Suppressor macrophage treated with lipopolysaccharide for 1 hour (primary cell): ENCODE measurements at places on chromosomes 1 and 21.

GRCh38 chr1:109617291-109617801 lies 2.1 kb downstream of the GNAT2 start:
- peak; percentile 95 for DNase-seq

DNA sequence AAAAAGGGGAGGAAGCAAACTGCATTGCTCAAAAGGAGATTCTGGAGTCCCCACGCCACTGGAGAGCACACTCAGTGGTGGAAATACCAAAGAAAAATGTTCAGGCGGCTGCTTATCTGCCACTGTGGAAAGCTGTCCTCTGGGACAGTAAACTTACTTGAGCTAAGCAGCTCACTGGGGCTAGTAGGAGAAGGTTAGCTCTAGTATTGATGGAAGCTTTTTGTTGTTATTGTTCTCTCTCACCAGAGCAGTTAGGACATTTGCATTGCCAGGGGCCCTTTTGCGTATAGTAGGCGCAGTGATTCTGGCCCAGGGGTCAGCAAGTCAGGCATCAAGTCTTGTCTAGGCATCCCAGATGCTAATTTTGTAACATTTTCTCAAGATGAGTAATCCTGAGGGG lies 15.6 kb downstream of the BACE2 start:
- DNase-seq = no peak

GRCh38 chr1:185857442-185857841 lies 123.3 kb downstream of the HMCN1 start:
- no peak for DNase-seq

DNA sequence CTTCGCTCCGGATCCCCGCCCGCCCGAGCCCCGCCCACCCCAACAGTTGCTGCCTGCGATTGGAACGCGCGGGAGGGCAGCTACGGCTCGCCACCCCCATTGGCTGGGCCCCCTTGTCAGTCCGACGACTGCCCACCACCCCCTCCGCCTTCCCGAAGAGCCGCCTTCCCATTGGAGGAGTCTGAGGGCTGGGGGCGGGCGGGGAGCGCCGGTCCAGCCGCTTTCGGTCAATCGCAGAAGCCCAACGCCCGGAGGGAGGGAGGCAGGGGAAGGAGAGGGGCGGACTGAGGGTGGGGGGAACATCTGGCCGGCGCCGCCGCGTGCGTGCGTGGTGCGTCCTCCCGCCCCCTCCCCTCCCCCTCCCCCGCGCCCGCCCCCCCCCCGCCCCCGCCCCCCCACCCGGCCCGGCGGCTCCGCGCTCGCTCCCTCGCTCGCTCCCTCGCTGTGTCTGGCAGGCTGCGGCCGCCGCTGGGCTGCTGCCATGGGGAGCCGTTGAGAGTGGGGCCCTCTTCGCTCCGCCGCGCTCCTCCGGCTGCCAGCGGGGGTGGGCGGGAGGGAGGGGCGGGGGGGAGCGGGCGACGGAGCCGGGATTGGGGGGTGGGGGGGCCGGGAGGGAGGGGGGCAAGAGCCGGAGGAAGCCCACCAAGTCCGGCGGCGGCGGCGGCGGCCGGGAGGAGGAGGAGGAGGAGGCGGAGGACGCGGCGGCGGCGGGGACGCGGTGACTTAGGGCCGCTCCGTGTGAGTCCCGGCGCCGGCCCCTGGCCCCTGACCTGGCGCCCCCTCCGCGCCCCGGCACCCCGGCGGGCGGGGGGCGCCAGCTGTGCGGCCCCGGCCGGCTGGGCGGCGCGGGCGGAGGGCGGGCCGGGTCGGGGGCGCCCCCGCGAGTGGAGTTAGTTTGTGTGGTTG lies 2.6 kb upstream of the ZBTB18 start:
- peak; percentile 98 for DNase-seq

- no peak for DNase-seq
Measured at GRCh38 chr1:232273011-232273410, 356.9 kb downstream of the SIPA1L2 start.

GRCh38 chr1:8096105-8097011 lies 70.2 kb upstream of the ERRFI1 start:
- peak; percentile 93 for DNase-seq

- peak; percentile 48 for DNase-seq
Measured at GRCh38 chr1:12616709-12617373, 1.2 kb downstream of the DHRS3 start.

DNA sequence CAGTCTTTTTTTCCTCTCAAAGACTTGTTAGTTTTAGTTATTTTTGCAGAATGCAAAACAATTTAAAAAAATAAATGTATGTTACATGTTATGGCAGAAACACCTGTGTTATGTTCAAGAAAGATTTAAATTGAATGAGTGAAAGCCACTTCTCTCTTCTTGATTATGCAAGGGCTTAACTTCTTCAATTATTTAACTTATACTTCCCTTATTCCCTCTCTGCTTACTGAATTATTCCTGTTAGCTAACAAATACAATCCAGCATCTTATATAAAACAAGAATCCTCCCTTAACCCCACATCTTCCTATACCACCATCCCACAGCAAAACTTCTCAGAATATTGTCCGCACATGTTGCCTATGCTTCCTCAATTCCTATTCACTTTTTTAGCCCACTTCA lies 10.7 kb upstream of the FCER1A start:
- peak; percentile 48 for DNase-seq

DNA sequence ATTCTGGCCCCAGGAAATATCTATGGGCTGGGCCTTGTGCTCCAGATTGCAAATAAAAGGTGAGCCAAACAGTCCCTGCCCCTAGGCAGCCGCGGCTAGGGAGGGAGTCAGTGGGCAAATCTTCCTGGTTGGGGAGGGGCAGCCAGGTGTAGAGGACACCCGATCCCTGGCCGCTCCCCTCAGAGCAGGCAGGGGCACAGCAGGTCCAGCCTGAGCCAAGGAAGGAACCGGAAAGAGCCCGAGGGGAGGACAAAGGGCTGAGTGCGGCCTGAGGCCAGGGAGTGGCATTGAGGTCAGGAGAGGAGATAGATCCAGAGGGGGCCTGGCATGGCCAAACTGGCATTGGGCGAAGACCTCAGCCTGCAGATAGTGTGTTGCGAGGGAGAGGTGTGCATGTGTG lies 36.6 kb upstream of the ARF1 start:
- DNase-seq = no peak

- DNase-seq = no peak
Measured at GRCh38 chr1:12245733-12246132, 15.9 kb downstream of the VPS13D start.

- DNase-seq = no peak
Measured at GRCh38 chr1:22263359-22263758, 120.5 kb upstream of the WNT4 start.

GRCh38 chr1:102757363-102757762 lies 351.0 kb downstream of the COL11A1 start:
- DNase-seq = no peak

GRCh38 chr1:14220811-14221210 lies 377.7 kb upstream of the KAZN start:
- DNase-seq = no peak

- peak; percentile 79 for DNase-seq
Measured at GRCh38 chr1:178192686-178193085, 98.8 kb downstream of the RASAL2 start.

GRCh38 chr1:160952129-160952510 lies 2.5 kb downstream of the ITLN2 start:
- DNase-seq = no peak

DNA sequence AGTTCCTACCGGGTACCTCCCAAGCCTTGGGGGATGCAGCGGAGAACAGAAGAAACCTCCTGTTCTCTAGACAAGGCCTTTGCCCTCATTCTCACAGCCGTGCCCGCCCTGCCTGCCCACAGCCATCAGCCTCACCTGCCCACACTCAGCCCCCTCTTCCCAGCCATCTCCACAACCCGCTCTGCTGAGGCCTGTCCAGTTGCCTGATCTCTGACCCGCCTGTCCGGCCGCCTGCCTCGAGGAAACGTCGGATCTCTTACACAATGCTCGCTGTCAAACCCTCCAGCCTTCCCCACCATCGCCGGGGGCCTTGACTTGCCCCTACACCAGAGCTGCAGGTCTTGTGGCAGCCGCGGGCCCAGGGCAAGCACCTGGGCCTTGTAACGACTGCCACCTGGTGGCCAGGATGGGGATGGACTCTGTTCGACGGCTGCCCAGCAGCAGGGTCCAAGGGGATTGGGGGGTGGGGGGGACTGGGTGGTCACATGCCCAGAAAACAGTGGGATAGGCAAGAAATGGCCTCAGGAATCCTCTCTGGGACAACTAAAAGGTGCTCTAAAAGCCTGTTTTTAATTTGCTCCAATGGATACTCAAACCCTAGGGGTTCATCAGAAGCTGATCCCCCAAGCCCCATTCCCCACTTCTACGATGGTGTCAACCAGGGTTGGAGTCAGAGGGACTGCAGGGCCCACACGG lies 31.0 kb downstream of the SLC45A1 start:
- DNase-seq = peak; percentile 56

- peak; percentile 61 for DNase-seq
Measured at GRCh38 chr1:203440771-203441170, 34.8 kb upstream of the PRELP start.

- no peak for DNase-seq
Measured at GRCh38 chr1:92043621-92044020, 13.8 kb downstream of the EPHX4 start.

DNA sequence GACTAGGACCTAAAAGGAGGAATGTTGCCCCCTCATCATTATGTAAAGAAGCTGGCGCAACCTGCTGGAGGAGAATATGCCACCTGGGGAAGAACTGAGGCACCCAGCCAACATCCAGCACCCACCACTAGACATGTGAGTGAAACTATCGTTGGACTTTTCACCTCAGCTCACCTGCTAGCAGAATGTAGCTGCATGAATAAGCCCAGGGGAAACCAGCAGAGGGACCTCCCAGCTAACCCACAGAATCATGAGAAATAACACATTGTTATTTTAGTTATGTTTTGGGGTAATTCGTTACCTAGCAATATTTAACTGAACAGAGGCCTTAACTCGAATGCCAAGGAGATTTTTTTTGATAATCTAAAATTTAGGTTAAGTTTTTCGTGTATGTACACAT lies 542.5 kb upstream of the DAB1 start:
- DNase-seq = no peak

GRCh38 chr21:27240839-27241238 lies 274.0 kb upstream of the ADAMTS5 start:
- no peak for DNase-seq

DNA sequence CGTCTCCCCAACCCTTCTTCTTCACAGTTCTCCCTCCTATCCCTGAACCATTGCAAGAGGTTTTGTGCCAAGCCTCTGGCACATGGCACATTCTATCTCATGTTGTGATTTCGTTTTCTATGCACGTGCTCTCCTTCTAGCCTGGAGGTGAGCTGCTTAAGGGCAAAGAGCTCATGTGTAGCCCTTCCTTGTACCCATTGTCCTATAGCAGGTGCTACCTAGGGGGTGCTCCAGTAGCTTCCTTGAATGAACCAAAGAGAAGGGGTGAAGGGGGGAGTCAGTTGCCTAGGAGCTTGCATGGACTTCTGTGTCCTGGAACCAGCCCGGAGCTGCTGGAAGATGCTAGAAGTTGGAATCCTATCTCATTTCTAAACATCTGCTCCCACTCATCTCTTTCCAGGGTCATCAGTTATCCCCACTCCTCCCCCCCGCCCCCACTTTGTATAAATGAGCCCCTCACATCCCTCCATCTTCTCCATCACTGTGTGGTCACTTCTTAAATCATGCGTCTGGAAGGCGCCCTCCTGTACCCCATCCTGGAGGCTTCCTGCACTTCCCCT lies 535 bp upstream of the DISC1 start:
- DNase-seq = no peak

DNA sequence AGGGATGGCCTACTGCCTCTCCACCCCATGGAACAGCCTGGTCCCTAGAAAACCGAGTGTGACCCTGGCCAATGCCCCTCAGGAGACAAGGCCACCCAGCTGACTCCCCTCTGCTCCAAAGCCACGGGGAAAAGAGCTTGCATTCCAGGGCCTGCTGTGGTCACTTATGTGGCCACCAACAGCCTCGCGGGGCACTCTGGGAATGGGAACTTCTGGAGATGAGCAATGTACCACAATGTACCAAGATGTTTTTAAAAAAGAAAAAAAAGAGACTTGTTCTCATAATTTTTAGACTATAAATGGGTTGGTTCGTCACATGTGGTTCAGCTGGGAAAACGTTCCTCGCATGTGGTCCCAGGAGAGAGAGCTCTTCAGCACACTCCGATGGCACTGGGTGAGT lies 62.8 kb downstream of the SLC66A1 start:
- no peak for DNase-seq

- no peak for DNase-seq
Measured at GRCh38 chr1:224173523-224173922, 9.5 kb upstream of the DEGS1 start.

DNA sequence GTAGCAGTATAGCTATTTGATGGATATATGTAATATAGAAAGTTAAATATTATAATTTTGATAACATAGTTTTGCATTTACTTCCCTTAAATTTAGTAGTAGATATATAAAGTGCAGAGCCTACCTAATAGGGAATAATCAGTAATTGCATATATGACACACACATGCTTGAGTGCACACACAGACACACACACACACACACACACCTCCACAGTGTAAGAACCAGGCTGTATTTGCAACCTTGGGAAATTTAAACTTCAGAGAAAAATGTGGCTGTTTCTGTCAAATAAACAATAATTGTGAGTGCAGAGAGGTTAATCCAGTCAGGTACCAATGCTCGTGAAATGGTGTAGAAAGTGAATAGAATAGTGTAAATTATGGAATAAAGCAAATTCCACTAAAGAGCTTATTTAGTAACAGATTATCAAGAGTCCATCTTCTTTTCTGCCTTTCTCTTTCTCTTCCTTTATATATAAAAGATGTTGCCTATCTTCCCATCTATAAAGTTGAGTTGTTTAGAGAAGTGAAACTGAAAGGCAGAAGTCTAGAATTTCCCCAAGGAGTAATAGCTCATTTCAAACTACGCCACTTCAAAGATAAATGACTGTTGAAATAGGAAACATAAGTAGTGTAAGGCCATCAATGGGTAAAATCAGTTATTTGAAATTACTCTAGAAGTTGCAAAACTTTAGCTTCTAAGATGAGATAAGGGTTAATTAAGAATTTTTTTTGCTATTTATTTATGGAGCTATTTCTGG lies 273.7 kb downstream of the SRGAP2C start:
- peak; percentile 75 for DNase-seq

DNA sequence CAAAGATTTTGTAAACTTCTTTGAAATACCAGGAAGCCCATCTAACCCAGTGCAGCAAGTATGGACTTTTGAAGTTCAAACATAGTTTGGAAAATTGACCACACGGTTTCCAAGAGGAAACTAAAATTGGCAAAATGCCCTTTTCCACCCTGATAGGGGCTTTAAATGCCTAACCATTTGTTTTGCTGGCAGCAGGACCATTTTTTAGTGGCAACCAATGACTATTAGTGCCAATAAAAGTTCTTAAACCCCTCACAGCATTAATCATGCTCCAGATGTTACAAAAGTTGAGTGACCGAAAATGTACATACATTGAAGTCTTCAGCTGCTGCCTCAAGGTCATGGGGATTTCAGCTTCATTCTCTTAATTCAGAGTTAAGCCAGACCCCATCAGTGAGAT lies 46.4 kb upstream of the ENAH start:
- no peak for DNase-seq

- no peak for DNase-seq
Measured at GRCh38 chr1:20484519-20485462, 1.2 kb downstream of the CAMK2N1 start.

DNA sequence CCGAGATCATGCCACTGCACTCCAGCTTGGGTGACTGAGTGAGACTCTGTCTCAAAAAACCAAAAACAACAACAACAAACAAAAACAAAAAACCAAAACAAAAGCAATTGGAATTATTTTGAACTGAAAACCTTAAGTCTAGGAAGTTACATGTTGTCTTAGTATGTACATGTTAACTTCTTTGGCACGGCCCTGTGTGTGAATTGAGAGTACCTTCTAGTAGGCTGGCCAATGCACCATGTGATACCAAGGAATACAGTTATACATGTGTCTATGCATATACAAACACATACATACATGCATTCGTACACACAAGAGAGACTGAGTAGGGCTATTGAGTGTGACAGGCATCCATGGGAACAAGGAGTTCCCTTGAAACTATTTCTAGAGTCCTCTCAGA lies 18.6 kb downstream of the TPTE start:
- peak; percentile 7 for DNase-seq
